ENCODE measurements at places on chromosomes 7 and 10. TPM values are rescaled to one million over a fixed set of nuclear protein-coding genes. Genes with fewer than 3 reads are reported as not detected.

DNA sequence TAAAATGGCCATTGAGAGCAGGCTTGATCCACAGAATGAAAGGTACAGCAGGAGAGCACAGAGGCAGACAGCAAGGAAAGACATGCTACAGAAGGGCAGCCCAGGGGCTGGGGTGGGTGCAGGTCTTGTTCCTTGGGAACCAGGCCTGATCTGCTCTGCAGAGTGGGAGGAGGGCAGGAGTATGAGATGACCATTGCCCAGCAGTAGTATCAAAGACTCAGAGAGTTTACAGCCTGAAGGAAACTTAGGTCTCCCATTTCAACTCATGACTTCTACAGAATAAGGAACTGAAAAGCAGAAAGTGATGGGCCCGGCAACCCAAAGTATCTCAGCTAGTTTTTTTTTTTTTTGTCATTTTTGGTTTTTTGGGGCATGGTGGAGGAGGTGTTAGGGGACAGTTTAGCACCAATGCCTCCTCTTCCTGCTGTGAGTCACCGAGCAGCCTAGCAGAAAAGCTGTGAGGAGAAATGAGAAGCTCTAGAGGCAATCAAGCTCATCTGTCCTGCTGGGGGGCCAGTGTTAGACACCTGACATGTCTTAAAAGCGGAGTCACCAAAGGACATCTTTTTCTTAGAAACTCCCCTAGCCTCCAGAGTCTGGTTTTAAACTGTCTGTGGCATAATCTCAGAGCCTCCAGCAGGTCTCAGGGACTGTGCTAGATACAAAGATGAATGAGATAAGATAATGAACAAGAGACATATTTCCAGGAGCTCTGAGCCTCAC is 34.3 kb upstream of the HERPUD2 start:
- no peak for DNase-seq
- no peaks in the 10 kb centered on the region for H3K36me3 ChIP-seq
- no peaks in the 10 kb centered on the region for H3K4me1 ChIP-seq
- H3K27me3 ChIP-seq, result no peaks in the 10 kb centered on the region

Gene EMX2
- 1.5 TPM for total RNA-seq

DNA sequence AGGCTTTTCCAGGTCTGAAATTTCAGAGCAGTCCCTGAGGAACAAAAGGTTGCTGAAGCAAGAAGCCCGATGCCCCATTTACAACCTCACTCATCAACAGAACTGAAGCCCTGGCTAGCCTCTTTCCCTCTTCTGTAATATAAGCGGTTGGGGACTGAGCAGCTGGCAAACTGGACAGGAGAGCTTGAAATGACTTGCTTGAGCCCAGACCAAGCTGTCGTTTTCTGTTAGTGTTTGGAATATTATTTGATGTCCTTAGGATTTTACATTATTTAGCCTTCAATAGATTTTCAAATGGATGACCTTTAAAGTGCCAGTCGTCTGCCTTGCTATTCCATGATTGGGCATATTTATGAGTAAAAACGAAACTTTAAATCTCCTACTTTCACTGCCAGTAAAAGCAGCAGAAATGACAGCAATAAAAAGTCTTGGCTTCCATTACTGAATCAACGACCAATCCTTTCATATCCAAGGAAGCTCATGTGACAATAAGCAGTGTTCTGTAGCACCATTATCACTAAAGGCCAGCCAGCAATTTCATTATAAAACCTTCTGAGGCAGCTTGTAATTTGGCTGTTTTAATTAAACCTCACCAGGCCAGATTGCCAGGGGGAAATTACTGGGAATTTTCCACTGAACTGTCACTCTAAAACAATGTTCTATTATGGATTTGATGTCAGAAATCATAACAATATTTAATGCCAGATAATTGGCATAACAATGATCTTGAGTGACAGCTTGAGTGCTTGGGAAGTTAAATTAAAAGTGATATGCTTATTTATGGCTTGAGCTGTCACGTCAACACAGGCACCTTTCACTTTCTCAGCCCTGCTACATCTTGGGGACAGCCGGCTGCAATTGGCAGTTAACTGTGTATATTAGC is 85.9 kb downstream of the LSMEM1 start:
- no peaks in the 10 kb centered on the region for H3K36me3 ChIP-seq
- H3K27ac ChIP-seq, result no peak overlapping the region
- no peak for DNase-seq
- H3K4me1 ChIP-seq, result peaks cover 3% of the 10 kb centered on the region

- no peaks in the 10 kb centered on the region for H3K4me1 ChIP-seq
- no peaks in the 10 kb centered on the region for H3K36me3 ChIP-seq
- H3K27ac ChIP-seq, result no peak overlapping the region
- no peak for DNase-seq
Observed at GRCh38 chr10:12777840-12778585, 223.5 kb downstream of the CCDC3 start.

GRCh38 chr10:128384831-128385230 is 258.6 kb upstream of the MKI67 start:
- no peak for DNase-seq

Gene STEAP1B
- 2.8 TPM for total RNA-seq

Gene IL6
- 13.1 TPM for total RNA-seq

Gene DOCK1
- 82.6 TPM for total RNA-seq

- H3K36me3 ChIP-seq, result no peaks in the 10 kb centered on the region
- H3K4me1 ChIP-seq, result no peaks in the 10 kb centered on the region
- H3K27ac ChIP-seq, result no peak overlapping the region
- no peak overlapping the region for H3K4me3 ChIP-seq
- no peak for DNase-seq
Observed at GRCh38 chr10:3655528-3655927, 129.5 kb downstream of the KLF6 start.

Gene ANKRD7
- not detected for total RNA-seq

Gene DMTF1
- total RNA-seq, result 135 TPM

- no peaks in the 10 kb centered on the region for H3K4me1 ChIP-seq
- no peaks in the 10 kb centered on the region for H3K27me3 ChIP-seq
- no peaks in the 10 kb centered on the region for H3K36me3 ChIP-seq
- H3K4me3 ChIP-seq, result no peak overlapping the region
Observed at GRCh38 chr10:71653044-71653443, 66.5 kb downstream of the C10orf105 start.

DNA sequence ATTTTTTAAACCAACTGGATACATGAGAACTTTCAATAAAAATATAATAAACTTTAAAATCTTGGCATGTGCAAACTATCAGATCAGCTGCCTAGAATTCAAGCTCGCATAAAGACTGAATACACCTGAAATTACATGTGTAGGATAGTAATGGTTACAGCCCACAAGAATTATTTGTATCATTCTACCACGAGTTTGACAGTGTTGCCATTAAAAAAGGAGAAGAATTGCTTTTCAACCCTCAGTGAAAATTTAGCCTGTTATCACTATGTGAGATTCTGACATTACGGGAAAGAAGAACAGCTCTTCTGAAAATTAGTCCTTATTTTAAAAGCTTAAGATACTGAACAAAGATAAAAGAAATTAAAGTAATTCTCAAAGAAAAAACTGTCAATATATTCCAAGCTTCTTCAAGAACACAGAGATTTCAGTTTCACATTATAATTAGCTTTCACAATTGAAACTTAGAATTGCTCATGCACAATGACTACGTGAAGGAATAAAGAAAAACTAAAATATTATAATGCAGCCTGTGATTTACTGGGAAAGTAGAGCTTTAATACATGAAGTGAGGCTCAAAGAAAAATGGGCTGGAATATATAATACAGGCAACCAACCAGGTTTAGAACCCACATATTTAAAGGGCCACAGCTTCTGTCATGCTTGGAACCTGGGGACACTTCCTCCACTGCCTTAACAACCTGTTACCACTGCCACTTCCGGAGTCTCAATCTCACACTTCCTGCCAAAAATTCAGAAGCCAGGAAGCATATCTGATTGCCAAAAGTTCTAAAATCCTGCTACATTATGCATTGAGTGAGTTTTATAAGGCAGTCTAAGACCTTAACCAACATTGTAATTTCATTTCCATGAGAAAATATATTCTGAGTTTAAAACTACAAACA is 23.2 kb downstream of the TPK1 start:
- no peaks in the 10 kb centered on the region for H3K36me3 ChIP-seq
- peaks cover 7% of the 10 kb centered on the region for H3K4me1 ChIP-seq
- H3K27ac ChIP-seq, result no peak overlapping the region

Gene CH25H
- 1.7 TPM for total RNA-seq

DNA sequence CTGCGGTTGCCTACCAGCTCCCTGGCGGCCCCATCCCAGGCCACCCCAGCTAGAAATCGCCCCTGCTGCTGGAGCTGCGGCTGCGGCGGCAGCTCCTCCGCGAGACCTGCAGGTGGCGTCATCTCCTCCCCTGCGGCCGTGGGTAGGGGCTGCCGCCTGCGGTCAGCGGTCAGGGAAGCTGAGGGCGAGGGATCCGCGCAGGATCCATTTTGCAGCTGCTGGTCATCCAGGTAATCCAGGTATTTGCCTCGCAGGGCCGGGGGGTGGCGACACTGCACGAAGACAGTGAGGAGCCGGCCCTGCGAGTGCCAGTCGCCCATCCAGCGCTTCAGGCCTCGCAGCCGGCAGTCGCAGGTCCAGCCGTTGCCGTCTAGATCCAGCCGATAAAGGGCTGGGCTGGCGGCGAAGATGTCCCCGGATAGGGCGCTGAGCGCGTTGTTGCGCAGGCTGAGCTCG is 1.5 kb downstream of the TRIL start:
- H3K27ac ChIP-seq, result no peak overlapping the region
- no peaks in the 10 kb centered on the region for H3K4me1 ChIP-seq
- H3K36me3 ChIP-seq, result no peaks in the 10 kb centered on the region
- no peak overlapping the region for H3K4me3 ChIP-seq

Gene ITPRIP
- total RNA-seq, result 51.4 TPM

- no peaks in the 10 kb centered on the region for H3K36me3 ChIP-seq
- H3K27ac ChIP-seq, result no peak overlapping the region
- no peak for DNase-seq
- H3K4me3 ChIP-seq, result no peak overlapping the region
- H3K4me1 ChIP-seq, result no peaks in the 10 kb centered on the region
Observed at GRCh38 chr7:4437916-4438315, 244.2 kb upstream of the FOXK1 start.

Gene SLC26A5
- 0.78 TPM for total RNA-seq

Gene ADCY1
- total RNA-seq, result 5.8 TPM
